ENCODE measurements at places on chromosomes 1 and 21.

- DNase-seq = no peak
These were observed 11.9 kb upstream of the VAV3 start for GRCh38 chr1:107976836-107977235.

DNA sequence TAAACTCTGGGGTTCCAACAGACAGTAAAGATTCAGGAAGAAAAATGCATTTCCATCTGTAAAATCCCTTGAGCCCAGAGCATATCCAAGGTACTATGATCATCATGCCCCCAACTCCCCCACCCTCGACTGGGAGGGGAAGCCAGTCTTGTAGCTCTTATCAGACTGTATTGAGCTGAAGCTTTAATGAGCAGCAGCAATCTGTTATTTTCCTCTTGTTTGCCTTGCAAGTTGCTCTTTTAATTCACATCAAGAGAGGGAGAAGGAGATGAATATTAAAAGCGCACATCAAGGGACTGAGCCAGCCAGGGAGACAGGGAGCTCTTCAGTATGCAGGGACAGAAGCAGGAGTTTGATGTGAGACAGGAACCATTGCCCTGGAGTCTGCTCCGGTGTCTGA, 52.5 kb upstream of the KCNA3 start:
- DNase-seq = no peak

- DNase-seq = peak; percentile 82
These were observed 15.6 kb downstream of the RD3 start for GRCh38 chr1:211476200-211476849.

- no peak for DNase-seq
These were observed 144.3 kb downstream of the LMX1A start for GRCh38 chr1:165212229-165212628.

GRCh38 chr21:15098181-15098580, 33.4 kb upstream of the NRIP1 start:
- no peak for DNase-seq

- no peak for DNase-seq
These were observed 67.5 kb downstream of the UROD start for GRCh38 chr1:45079533-45079932.

GRCh38 chr1:30258471-30258870, 464.9 kb downstream of the MATN1 start:
- no peak for DNase-seq

DNA sequence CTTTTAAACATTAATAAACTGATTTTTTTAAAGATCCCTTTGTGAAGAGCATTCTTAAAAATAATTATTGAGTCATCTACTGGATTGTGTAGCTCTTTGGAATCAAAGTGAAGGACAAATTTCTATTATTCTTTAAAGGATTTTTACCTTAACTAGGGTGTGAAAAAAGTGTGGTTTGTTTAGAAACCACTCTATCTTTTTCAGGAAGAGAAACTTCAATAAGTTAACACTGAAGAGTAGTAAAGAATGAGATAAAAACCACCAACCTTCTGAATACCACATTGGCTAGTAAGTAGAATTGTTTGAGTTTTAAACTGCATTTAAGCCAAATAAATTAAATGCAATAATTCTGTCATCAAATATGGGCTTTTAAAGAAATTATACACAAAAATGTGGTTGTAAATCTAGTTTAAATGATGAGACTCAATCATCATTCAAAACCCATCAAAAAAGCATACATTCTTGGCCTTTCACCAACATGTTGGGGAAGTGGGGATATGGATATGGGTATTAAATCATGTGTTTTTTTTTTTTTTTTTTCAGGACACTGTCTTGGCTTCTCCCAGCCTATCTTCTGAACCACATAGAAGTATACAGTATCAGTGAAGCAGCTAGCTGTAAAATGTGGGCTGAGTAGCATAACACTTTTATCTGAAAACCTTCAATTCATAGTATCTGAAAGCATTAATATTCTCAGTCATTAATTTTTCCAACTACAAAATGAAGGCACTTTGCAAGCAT, 4.8 kb downstream of the S1PR1 start:
- no peak for DNase-seq

GRCh38 chr1:53581476-53581875, 122.3 kb downstream of the DMRTB1 start:
- DNase-seq = no peak

DNA sequence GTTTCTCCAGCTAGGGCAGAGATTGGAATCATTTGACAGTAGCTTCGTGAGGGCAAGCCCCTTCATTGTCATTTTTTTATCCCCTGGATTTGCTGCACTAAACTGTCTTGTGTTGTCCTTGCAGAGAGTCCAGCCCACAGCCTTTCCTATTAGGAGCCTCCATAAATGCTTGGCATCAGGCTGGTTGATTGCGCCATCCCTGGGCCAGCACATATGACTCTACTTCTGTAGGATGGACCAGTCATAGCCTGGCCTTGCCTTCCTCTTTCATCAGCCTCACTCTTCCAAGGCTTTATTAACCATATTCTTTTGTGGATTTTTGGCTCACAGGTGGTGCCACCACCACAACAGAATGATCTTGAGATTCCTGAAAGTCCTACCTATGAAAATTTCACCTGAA, 31.4 kb downstream of the LY9 start:
- DNase-seq = no peak

GRCh38 chr1:224168859-224169380, 14.1 kb upstream of the DEGS1 start:
- peak; percentile 64 for DNase-seq

DNA sequence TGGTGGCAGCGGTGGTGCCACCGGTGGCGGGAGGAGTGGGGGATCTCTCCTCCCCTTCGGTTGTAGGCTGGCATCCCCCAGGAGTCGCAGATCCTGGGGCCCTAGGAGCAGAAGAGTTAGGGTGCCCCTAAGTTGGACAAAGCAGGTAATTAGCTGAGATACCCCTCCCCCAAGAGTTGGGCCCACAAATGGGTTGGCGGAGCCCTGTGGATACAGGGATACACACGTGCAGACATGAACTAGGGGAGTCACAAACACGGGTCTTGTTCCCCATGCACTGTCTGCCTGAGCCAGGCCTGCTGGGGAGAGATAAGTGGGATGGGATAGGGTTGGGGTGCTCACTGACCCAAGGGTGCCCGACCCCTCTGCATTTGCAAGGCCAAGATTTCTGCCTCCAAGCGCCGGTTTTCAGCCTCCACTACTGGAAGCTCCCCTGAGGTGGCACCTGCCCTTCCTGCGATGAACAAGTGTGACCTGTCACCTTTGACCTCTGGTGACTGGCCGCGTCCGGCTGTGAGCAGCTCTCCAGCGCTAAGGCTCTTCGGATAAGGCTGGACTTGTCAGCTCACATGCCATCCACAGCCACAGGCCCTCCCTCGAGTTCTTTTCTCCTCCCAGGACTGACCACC, 1.8 kb downstream of the CCDC17 start:
- no peak for DNase-seq

- DNase-seq = no peak
These were observed 12.5 kb downstream of the IQGAP3 start for GRCh38 chr1:156559797-156560385.

GRCh38 chr1:205301205-205301821, 20.2 kb downstream of the NUAK2 start:
- DNase-seq = no peak

DNA sequence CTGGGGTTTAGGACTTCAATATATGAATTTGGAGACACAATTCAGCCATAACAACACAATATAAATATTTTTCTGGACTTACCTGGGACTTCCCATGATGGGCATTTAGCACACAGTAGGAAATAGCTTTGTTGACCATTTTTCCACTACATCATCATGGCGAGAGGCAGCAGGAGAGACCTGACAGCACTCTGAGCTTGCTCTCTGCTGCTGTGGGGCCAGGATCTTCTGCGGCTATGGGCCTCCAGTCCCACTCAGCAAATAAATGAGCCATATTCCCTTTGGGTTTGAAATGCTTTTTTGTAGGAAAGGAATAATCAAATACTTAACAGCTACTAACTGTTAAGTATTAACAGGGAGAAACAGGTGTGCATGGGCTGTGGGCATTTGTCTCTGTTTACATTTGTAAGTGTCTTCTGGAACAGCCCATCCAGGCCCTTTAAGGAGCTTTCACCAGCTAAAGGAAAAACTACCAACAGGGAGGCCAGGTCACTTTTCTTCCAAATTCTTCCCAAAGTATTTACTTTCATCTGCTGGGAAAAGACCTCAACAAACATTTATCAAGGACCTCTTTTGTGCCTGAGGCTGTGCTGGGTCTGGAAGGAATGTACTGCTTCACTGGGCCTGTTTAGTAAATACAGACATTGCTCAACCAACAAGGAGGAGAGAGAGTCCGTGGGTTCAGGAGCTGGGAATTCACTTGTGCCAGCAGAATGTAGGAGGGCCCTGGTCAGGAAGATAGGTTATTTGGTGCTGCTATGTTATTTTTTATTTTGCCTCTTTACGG, 133.2 kb downstream of the LRIG2 start:
- no peak for DNase-seq

DNA sequence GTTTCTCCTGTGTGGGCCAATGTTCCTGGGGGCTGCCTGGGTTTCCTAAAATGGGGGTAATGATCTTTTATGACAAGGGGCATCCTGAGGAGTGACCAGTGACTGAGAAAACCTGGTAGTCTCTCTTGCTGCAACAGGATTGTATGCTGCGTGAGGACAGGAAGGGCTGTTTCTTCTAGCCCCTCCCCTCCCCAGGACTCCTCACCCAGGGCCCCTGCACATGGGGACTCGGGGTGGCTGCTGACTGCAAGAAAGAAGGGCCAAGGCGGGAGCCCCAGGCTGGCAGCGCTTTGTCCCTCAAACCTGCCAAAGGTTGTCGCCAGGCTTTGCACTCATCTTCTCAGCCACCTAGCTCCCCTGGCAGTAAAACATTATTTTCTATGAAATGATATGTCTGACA, 442.4 kb downstream of the CAMTA1 start:
- DNase-seq = no peak

- DNase-seq = no peak
These were observed 10.8 kb upstream of the IER5 start for GRCh38 chr1:181077576-181078242.

- DNase-seq = no peak
These were observed 109.0 kb downstream of the UBE2U start for GRCh38 chr1:64312431-64312830.

GRCh38 chr1:108893141-108893530, 16.4 kb downstream of the GPSM2 start:
- DNase-seq = no peak

DNA sequence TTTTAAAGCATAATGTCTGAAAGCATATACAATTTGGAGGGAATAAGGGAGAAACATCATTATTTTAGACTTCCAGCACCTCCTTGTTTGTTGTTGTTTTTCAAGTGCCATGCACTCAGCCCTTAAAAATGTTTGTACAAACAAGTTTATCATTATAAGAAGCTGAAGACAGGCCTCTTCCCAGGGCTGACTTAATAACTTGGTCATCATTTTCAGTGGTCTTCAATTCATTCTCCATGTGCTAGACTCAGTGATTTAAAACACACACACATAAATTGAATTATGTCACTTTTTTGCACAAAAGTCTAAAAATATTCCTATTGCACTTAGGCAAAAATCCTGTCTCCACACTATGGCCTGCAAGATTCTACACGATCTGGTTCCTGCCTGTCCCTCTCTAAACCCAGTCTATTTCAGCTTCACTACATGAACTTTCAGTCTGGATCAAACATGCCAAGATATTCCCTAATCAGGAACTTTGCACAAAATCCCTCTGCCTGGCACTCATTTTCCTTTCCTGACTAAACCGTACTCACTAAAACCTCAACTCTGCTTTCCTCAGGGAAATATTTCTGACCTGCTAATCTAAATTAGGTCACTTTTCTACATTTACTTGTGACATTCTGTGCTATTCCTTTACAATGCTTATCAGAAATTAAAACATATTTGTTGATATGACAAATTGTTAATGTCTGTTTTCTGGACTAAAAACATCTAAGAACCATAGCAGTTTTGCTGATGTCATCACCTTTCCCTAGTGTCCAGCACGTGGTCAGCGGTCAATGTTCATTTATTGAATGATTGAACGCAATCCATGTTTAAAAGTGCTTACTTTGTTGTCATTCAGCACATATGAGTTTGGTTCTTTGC, 14.8 kb upstream of the GBP5 start:
- no peak for DNase-seq

- DNase-seq = no peak
These were observed 262.4 kb downstream of the ST6GALNAC3 start for GRCh38 chr1:76336931-76337371.

DNA sequence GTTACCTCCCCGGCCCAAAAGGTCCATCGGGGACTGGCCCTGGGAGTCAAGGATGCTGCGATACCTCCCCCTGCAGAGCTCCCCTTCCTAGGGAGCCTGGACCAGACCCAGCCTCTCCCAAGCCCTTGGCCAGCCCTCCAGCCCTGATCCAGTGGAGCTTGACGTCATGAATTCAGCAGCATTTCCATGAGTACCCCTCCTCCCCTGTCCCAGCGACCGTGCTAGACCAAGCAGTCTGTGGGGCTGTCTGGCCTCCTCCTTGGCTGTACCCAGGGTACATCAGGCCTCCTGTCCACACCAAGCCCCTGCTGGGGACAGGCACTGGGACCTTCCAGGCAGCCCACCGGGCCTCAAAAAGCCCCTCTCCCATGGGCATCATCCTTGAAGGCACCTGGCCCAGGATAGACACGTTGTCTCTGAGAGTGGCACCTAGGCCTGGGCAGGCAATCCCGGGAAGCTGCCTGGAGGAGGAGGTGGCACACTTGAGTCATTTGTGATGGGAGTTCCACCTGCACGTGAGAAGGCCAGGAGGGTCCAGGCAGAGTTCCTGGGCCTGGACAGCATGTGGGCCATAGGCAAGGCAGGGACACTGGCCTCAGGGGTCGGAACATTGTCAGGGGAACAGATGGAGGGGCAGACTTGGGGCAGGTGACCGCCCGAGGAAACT, 46.4 kb downstream of the WNT9A start:
- DNase-seq = no peak

- DNase-seq = no peak
These were observed 48.9 kb upstream of the POU3F1 start for GRCh38 chr1:38095454-38095931.

GRCh38 chr21:44078411-44078981, 28.7 kb upstream of the PWP2 start:
- peak; percentile 23 for DNase-seq

DNA sequence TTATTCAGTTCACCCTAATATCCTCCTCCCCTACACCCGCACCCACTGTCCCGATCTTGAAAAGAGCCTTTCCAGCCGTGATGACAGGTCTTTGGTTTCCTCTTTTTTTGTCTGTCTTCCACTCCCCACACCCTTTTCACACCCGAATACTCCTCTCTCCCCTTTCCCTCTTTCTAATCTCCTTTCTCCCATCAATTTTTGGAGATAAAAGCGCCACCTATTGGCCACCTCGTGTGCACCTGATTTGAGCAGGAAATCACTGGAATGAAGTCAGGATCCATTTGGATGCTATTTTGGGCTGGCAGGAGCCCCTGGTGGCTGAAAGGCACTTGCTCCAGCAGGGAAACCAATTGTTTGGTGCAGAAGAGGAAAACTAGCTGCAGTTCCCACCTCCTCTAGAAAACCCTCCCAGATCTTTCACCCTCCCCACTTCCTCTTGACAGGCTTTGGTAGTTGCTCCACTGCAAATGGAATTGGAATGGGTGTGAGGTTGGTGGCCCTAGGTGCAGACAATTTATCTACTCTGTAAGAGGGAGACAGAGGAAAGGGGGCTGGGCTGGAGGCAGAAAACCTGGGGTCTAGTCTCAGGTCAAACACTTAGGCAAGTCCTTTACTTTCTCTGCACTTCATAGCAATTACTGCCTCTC, 8.4 kb downstream of the FOXE3 start:
- DNase-seq = peak; percentile 19

GRCh38 chr1:209168204-209168603, 415.3 kb upstream of the CAMK1G start:
- no peak for DNase-seq

All from CD4-positive, alpha-beta T cell treated with Interleukin-2 at 100 ng/mL for 4 hours (primary cell).